ENCODE measurements at places on chromosomes 2 and 18.

GRCh38 chr2:38465789-38466127 is 88.7 kb upstream of the ATL2 start:
- DNase-seq: peak; percentile 42

- no peak for DNase-seq
Measured at GRCh38 chr2:62477573-62477972, 28.4 kb downstream of the TMEM17 start.

- DNase-seq: peak; percentile 74
Measured at GRCh38 chr2:152336119-152336853, 1.3 kb downstream of the FMNL2 start.

DNA sequence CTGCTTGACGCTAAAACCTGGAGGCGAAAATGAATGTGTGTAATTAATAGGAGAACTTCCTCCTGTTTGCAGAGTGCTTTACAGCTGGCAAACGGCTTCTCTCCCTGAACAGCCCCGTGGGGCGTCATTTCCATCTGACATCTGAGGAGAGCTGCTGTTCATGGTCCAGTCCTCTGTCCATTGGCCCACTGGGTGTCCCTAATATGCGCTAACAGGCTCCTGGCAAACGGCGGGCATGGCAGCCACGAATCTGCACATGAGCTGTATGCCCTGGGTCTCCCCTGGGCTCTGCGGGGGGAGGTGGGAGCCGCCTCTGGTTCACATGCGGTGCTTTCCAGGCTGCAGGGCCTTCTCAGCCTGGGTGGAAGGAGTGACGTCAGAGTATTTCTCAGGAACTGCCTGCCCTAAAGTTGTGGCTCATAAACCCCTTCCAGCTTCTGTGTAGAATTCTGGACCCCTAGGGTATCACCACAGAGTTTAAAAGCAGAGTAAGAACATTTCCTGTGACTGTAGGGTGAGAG is 73.2 kb downstream of the LRRFIP1 start:
- DNase-seq: peak; percentile 88

DNA sequence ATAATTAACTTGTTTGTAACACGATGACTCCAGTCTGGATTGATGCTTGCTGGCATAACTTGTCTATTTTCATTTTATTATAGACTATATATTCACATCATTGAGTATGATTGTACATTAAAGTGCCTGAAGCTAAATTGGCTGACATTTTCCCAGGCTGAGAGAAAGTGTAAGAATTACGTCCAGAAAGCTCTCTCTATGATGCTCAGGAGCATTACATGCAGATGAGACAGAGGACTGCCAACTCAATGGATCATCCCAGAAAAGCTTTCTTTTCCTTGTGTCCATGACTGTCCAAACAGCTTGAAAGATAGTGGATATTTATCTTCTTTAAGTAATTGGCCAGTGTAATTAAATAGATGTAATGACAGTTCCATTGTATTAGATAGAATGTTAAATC is 1372.2 kb upstream of the TMEFF2 start:
- no peak for DNase-seq

DNA sequence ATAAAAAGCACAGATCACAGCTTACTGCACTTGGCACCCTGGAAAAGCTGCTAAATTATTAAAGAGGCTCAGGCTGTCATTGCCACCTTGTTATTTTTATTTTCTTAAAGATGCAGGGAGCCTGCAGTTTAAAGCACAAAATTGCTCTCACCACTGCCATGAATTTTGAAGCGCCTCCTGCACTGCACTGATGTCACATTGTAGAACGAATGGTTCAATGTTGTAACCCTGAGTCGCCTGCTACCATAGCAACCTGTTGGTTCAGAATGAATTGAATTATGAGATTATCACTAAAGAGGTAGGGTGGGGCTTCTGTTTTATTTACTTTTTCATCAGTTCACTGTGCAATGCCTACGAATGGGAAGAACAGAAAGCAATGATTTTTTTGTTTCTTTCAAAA is 16.5 kb downstream of the SCG2 start:
- peak; percentile 30 for DNase-seq

- no peak for DNase-seq
Measured at GRCh38 chr2:171281110-171281509, 120.4 kb upstream of the TLK1 start.

- peak; percentile 71 for DNase-seq
Measured at GRCh38 chr2:201127570-201127969, 11.6 kb downstream of the CFLAR start.

DNA sequence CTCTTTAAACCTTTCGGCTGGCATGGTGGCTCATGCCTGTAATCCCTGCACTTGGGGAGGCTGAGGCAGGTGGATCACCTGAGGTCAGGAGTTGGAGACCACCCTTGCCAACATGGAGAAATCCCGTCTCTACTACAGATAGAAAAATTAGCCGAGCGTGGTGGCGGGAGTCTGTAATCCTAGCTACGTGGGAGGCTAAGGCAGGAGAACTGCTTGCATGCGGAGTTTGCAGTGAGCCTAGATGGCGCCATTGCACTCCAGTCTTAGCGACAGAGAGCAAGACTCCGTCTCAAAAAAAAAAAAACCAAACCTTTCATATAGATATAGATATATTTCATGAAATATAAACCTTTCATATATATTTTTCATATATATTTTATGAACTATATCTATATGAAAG is 864.7 kb downstream of the TRIB2 start:
- DNase-seq: no peak

GRCh38 chr2:136572335-136572734 is 193.0 kb upstream of the THSD7B start:
- DNase-seq: no peak

- DNase-seq: no peak
Measured at GRCh38 chr2:70212298-70212932, 21.6 kb upstream of the C2orf42 start.

GRCh38 chr18:75247611-75248421 is 37.2 kb downstream of the TSHZ1 start:
- DNase-seq: peak; percentile 70

DNA sequence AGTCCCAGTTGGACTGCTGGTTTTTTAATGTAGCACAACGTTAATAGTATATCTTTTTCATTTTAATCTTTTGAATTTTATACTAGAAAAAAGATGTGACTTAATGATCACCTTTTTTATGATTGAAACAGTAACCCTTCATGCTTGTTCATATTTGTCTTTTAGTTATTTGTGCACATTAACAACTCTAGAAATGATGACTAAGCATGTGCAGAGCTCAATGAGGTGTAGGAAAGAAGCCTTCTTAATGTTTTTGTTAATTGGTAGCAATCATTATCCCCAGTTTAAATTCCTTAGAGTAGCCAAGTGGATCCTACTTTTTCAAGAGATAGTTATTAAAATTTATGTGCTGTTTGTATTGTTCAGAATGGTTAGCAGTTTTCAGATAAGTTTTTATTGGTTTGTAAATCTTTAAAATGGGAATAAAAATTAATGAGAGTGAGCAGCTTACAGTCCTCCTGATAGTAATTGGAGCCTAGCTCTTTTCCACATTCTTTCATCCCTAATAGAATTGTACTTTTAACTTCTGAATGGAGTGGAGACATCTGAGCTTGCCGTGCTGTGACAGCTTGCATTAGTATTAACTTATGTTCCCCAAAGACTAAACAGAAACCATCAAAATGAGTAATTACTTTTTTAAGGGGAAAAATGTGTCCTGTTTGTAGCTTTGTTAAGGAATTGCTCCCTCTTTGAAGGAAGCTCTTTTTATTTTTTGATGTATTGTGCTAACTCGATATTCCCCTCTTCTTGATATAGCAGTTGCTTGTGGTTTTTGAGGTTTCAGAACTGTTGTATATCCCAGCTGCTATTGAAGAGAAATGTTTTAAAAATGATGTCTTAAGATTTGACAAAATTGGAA is 17.3 kb downstream of the PIK3C3 start:
- peak; percentile 33 for DNase-seq

GRCh38 chr2:68287580-68288441 is 31.9 kb downstream of the CNRIP1 start:
- peak; percentile 61 for DNase-seq

GRCh38 chr18:10681581-10682367 is 155.9 kb downstream of the NAPG start:
- DNase-seq: no peak

GRCh38 chr2:129781749-129782632 is 197.5 kb upstream of the RAB6C start:
- DNase-seq: no peak

GRCh38 chr18:21597620-21598019 is 2.9 kb downstream of the ESCO1 start:
- DNase-seq: no peak

DNA sequence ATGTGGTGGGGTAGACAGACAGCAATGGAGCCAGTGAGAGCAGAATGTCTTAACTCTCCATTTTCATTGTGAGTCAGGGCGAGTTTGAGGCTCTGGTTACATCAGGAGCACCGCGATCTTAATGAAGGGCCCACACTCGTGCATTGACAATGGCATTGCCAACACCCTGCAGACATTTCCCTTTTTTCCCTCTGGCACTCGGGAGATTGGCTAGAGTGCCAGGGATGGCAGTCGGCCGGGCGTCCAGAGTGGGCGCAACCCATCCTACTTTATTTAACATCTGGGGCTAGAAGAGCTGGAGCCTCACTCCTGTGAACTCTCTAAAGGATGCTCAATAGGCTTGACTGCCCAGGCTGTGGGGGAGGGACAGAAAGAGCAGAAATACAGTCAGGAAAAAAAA is 9.7 kb downstream of the PROKR1 start:
- no peak for DNase-seq

DNA sequence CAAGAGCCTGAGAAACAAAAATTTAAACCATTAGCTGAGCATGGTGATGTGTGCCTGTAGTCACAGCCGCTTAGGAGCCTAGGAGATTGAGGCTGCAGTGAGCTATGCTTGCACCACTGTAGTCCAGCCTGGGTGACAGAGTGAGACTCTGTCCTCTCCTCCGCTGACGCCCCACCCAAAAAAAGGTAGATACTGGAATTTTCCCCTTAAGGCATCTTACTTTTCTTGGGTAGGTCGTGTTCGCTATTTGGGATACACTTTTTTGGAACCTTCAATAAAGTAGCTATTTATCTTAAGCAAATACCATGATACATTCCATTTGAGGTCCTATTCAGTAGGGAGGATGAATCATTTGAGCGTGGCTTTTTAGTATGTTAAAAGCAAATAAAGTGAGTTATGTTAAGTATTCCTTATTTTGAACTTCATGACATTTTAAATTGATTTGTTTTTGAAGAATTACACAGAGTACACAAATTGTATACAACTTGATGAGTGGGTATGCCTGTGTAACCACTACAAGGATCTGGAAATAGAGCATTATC is 38.7 kb downstream of the RALBP1 start:
- peak; percentile 69 for DNase-seq

- DNase-seq: no peak
Measured at GRCh38 chr2:58545300-58546280, 304.5 kb upstream of the FANCL start.

- no peak for DNase-seq
Measured at GRCh38 chr2:208175840-208176153, 12.4 kb upstream of the CRYGA start.

- peak; percentile 56 for DNase-seq
Measured at GRCh38 chr18:12911025-12911928, 27.2 kb upstream of the PTPN2 start.

DNA sequence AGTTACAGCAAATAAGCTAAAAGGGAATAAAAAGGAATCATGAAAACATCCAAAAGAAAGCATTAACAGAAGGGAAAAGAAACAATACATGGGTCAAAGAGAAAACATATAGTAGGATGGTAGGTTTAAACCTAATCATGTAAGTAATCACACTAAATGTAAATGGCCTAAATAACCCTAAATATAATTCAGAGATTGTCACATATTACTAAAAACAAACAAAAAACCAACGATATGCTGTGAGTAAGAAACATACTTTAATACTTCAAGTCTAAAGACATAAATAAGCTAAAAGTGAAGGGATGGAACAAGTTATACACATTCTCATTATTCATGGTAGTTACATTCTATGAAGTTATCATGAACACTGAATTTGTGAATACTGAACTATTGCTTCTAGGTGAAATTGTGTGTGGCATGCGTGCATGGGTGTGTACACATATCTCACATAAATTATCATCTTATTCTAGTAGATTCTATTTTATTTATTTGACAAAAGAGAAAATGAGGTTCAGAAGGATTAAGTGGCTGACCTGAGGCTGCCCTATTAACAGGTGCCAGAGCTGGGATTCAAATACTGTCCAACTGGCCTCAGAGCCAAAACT is 170.9 kb downstream of the SEPTIN10 start:
- no peak for DNase-seq

DNA sequence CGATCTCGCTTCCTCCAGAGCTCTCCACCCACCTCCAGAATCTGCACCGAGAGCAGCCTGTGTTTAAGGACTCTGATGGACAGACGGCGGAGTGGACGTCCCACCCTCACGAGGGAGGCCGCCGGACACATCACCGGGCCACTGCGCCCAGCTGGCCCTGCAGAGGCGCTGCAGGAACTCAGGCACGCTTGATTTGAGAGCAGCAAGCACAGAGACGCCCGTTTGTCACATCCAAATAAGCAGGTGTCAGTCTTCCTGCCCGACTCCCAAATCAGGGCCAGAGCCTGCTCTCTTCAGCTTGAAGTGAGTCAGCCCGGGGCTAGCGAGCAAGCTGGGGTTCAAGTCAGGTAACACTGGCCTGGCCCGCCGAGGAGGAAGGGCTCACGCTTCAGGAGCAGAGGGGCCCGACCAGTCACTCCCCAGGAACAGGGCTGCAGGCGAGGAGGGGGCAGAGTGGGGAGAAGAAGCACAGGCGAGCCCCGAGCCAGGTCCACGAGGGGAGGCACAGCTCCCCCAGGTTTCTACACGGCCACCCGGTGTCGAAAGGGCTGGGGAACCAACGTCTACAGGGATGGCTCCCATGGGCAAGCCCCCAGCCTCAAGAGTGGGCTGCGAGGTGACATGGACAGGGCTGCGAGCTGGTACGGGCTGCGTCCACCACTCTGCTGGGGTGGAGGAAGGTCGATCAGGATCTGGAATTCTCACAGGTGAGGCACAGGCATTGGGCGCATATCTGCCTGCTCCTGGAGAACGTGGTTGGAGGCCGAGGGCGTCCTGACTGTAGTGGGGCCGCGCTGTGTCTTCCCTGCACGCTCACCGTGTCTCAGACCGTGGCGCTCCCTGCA is 52.5 kb upstream of the CTDP1 start:
- DNase-seq: no peak

GRCh38 chr2:230335461-230335863 is 8.5 kb downstream of the SP140L start:
- no peak for DNase-seq
